ENCODE measurements at places on chromosomes 6 and 20.
A peak's percentile ranks its signal among the peaks of the same experiment; 100 is the strongest.

DNA sequence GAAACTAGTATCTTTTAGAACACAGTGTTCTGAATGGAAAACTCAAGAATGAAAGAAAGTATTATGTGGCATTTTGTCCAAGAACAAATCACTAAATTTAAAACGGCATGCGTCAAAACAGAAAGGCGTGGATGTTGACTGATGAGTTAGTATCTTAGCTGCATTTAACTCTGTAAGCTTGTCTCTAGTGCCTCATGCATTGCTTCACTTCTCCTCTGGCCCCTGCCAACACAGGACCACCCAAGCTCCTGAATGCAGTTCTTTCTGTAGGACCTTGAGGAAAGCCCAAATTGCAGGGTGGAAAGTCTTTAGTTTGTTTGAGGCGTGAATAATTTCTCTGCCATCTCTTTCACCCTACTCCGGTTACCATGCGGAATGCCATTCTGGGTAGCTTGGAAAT is 632.2 kb downstream of the COL12A1 start:
- DNase-seq: no peak

DNA sequence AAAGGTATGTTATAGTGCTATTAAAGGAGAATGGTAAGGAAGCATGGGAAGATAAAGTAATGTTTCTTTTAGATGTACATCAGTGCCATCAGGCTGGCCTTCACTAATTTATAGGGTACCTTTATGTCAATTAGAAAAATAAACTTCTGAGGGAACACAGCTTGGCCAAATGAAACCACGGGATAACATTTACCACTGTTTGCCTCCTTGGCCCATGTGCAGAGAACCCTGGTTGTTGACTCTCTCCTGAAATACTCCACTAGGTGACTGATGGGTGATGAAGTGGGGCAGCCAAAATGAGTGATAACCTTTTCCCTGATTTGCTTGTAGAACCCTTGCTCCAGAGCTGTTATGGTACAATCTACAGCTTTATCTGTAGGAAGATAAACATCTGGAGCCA is 9.5 kb downstream of the TRIM38 start:
- DNase-seq: no peak

GRCh38 chr6:167469101-167469500 is 144.2 kb downstream of the TTLL2 start:
- no peak for DNase-seq

DNA sequence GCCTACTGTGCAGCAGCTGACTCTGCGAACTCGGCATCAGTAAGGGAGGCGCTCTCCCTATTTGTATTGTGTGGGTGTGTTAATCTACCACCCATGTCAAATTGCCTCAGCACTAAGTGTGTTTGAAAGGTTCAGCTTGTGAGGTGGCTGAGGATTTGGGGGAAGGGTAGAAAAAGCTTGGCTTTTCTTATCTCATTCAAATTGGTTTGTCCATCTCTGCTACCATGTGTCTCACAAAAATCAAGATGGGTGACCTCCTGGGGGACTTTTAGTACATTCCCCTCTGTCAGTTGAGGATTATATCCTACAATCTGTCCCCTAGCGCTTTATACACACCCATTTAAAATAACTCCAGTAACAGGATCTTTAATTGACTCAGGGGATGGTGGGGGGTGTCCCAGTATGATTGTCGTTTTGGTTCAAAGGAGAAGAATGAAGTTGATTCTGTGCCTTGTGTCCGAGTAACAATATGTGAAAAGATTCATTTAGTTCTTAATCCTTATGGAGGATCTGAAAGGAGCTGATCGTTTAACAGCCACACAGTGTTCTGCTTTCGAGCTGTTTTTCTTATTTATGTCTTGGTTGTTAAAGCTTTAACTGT is 609.6 kb downstream of the PKHD1 start:
- no peak for DNase-seq

DNA sequence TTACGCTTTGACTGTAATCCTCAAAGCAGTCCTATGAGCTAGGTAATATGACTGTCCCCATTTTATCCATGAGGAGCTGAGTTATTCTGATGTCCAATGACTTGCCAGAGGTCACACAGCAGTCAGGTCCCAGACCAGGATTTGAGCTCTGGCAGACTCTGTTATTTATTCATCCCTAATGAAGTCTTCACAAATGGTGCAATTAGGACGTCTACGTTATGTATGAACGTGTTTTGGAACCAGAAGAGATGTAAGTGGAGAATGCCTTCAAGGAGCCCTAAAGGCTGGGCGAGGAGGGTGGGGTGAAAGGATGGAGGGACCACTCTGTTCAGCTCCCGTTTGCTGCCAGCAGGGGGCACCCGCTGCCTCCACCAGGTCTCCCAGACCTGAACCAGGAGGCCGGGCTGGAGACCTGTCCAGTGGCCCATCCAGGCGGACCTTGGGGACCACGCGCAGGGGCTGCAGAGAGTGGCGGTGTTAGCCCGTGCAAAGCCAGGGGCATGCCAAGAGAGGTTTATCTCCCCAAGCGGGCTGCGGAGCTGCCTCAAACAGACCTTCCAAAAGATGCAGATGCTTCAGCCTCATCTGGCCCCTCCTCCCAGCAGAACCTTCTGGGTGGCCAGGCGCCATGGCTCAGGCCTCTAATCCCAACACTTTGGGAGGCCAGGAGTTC is 15.2 kb upstream of the ZNF335 start:
- peak; percentile 72 for DNase-seq

Data from CD4-positive, alpha-beta T cell (primary cell).